ENCODE measurements at places on chromosomes 6 and 20. TPM values are rescaled to one million over a fixed set of nuclear protein-coding genes. Genes with fewer than 3 reads are reported as not detected.
A peak's percentile ranks its signal among the peaks of the same experiment; 100 is the strongest.

DNA sequence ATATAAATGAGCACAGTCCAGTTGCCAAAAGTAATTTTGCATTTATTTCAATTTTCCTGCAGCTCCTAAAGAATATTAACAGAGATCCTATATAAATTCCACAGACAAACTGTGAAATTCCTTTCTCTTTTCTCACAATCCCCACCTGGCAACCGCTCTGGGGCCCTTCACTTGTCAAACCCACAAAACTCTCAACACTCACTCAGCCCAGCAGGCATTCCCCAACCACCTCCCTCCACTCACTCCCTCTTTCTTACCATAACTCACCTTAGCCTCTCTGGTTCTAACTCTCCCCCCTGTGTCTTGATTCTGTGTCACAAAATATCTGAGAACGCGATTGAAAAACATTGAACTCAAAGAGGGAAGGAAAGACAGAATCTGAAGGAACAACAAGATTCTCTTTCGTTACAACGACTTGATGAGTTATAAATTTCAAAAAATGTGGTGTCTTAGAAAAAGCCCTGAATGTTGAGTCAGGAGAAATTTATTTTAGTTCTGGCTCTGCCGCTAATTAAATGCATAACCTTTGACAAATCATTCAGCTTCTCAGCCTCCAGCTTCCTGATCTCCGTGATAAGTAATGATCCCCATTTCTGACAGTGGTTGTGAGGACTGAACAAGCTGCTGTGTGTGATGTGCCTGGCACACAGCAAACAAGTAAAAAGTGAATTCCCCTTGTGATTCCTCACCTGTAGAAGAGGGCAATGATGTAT is 87.9 kb downstream of the UNC5CL start:
- no peak for DNase-seq

GRCh38 chr6:132354517-132355167 is 46.6 kb downstream of the MOXD1 start:
- peak; percentile 28 for DNase-seq

- DNase-seq = peak; percentile 72
Measured at GRCh38 chr20:32470025-32470861, 112.1 kb downstream of the ASXL1 start.

- no peak for DNase-seq
Measured at GRCh38 chr6:93243231-93243778, 176.1 kb downstream of the EPHA7 start.

DNA sequence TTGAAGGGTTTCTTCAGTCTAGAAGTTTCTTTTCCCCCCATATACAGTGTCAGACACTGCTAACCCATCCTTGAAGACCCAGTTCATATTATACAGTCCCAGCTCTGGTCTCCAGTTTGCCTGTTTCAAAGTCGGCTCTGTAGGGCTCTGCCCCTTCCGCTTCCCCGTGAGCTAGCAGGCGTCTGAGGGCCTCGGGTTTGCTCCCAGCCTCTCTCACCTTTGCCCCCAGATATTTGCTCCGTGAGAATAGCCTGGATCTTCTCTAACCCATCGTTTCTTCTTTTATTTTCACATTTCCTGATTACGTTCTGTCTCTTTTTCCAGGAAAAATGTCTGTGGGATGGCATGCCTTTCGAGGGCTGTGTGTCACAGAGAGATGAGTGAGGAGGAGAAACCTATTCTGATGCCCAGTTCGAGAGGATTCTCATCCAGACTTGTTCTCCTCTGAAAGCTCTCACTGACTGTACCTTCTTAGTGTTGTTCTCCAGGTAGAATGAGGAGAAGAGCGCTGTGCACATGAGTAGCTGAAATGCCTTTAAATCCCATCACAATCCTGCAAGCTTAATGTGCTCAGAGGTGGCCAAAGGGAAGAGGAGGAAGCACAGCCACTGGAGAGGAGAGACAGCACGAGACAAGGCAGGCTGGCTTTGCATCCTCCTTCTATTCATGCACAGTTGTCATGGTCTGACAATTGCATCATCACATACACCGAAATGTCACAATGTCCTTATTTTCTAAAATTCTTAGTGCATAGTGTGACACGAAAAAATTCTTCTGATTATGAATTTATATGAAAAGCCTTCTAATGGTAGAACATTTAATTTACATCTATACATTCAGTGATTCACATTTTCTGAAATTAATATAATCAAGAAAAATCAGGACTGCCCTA is 171.1 kb downstream of the FOXA2 start:
- DNase-seq = no peak

The ALDH5A1 gene
- polyA plus RNA-seq = 8.9 TPM

The NKAIN4 gene
- polyA plus RNA-seq = not detected

- DNase-seq = no peak
Measured at GRCh38 chr6:85008296-85009009, 244.1 kb upstream of the TBX18 start.

The NOX3 gene
- not detected for polyA plus RNA-seq

The KIAA0408 gene
- polyA plus RNA-seq = 0.39 TPM

- no peak for DNase-seq
Measured at GRCh38 chr6:100209323-100210136, 215.5 kb upstream of the MCHR2 start.

The EDN1 gene
- polyA plus RNA-seq = 6.9 TPM

GRCh38 chr20:48154040-48154765 is 368.9 kb upstream of the SULF2 start:
- no peak for DNase-seq

DNA sequence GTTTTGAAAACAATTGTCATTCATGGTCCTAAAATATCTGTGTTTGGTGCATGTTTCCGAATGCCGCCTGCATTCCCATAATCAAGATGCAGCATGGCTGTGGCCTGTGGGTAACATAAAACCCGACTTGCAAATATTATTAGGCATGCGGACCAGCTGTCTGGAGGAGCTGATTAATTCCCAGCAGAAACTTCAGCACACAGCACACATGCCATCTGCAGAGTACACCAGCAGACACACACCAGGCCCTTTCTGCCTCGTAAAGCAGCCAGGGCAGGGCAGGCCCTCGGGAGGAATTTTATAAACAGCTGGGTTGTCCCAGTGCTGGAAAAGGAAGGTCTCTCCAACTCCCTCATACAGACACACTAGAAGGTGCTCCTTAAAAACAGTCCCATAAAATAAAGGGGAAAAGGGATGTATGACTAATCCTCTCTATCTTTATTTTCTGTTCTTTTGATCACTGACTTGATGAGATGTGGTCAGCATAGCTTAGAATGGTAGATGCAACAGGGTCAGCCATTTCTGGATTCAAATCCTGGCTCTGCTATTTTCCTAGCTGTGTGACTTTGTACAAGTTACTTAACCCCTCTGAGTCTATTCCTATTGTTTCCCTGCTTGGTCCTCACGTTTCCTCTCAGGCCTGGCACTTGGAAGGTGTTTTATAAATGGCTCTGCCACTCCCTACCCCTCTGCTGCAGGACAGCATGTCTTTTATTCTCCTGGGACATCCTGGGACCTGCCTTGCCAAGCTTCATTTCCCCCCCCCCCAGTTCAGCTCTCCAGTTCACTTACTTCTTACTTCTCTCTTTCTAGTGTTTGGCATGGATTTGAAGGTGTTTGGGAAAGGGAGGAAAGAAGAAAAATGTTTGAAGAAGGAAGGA is 85.9 kb upstream of the TRAF3IP2 start:
- no peak for DNase-seq

- no peak for DNase-seq
Measured at GRCh38 chr20:47405775-47406325, 49.4 kb upstream of the ZMYND8 start.

DNA sequence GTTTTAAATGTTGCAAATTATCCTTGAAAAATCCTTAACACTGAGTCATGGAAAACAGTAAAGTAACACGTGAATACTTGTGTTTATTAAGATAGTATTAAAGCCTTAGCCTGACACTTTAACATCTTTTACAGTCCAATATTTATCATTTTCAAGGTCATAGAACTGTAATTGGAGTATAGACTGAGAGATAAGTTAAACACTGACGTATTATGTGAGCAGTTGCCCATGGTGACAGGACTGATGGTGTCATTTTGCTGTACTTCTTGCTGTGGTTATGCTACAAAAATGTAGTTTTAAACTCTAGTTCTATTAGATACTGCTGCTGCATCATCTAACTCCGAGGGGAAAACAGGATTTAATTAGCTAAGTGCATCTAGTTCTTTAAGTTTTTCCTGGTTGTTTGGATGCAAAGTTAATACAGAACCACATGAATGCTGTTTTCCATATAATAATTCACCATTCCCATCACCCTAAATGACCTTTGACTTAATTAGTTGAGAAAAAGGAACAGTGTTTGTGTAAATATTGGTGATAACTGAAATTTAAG is 37.8 kb downstream of the SLC2A12 start:
- no peak for DNase-seq

DNA sequence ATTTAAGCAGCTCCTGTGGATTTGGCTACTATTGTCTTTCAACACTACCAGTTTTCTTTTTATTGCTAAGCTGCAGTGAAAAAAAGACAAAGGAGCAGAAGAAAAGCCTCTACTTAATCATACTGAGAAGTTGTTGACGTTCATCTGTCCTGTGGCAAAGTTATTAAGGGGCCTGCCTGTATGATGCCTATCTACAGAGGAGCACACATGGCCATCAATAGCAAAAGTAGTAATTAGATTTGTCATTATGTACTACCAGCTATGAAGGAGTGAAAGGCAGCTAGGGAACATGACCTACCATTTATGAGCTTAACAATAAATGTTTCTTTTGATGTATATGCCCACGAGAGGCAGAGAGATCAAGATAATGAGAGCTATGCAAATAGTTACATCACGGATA is 620.9 kb downstream of the PHF3 start:
- DNase-seq = no peak

- no peak for DNase-seq
Measured at GRCh38 chr20:1306316-1307135, 22.4 kb downstream of the SDCBP2 start.

DNA sequence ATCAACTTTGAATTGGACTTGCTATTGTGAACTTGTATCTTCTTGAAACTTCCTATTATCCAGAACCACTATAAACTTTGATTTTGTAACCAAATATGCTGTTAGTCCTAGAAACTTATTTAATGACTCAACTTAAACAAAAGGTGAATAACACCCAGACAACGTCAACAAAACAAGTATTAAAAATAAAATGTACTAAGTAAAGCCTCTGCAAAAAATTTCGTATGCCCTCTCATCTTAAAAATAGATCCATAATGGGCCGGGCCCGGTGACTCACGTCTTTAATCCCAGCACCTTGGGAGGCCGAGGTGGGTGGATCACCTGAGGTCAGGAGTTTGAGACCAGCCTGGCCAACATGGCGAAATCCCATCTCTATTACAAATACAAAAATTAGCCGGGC is 401.7 kb downstream of the ESR1 start:
- no peak for DNase-seq

DNA sequence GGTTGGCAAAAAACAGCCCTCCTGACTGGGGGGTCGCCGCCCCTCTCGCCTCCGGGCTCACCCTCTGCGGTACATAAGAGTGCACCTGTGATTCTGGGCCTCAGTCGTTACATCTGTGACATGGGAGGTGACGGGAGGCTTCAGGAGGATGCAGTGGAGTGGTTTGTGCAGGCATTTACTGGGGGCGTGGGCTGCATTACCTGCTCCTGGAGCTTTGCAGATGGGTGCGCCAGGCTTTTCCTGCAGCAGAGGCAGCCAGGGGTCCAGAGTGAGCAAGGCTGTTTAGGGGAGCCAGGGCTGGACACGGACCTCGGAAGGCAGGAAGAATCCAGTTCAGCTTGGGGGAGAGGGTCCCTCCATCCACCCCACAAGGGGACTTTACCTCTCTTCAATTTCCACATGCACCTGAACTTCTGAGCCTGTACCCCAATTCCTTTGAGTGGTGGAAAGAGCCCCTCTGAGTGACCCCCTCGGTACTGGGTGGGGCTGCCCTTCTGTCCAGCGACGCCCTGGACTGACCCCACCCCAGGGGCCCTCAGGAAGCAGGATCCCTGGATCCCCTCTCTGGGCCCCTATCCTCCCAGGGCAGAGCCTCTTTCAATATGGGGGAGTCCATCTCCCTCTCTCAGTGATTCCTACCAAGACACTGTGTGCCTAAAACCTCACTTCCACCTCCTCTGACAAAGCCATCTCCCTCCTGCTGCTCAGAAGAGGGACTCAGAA is 134.0 kb downstream of the TAF4 start:
- DNase-seq = no peak

The DZANK1 gene
- polyA plus RNA-seq = 0.72 TPM

DNA sequence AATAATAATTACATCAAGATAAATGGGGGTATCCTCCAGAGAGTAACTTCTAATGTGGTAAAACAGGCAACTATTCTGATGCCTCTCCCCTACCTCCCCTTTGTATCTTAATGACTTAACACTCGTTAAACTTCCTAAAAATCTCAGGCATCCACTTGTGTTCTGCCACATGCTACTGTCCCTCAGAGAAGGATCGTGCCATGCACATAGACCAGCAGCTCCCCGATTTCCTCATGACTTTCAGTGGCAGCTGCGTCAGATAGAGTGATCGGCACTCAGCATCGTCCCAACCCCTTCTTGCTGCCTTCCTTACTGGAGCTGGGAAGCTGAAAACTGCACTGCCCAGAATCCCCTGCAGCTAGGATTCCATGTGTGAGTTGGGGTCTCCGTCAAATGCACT is 32.1 kb downstream of the RIPOR2 start:
- no peak for DNase-seq

- no peak for DNase-seq
Measured at GRCh38 chr6:93319304-93319703, 100.1 kb downstream of the EPHA7 start.

The ATP9A gene
- polyA plus RNA-seq = 10.5 TPM

The RSPH4A gene
- 0.12 TPM for polyA plus RNA-seq

DNA sequence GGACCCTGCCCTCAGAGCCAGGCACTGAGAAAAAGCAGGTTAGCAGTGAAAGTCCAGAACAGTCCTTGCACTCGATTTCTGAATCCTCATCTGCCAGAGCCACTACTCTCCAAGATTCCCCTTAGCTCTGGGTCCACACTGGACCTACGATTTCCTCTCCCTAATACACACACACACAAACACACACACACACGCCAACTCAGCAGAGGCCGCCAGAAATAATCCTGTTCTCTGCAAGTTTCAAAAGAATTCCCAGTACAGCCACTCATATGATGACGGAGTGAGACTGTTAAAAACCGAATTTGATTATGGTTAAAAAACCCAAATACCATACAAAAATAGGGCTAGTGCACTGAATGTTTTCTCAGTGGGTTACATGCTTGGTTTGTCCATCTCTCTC is 90.8 kb downstream of the GMPR start:
- no peak for DNase-seq

DNA sequence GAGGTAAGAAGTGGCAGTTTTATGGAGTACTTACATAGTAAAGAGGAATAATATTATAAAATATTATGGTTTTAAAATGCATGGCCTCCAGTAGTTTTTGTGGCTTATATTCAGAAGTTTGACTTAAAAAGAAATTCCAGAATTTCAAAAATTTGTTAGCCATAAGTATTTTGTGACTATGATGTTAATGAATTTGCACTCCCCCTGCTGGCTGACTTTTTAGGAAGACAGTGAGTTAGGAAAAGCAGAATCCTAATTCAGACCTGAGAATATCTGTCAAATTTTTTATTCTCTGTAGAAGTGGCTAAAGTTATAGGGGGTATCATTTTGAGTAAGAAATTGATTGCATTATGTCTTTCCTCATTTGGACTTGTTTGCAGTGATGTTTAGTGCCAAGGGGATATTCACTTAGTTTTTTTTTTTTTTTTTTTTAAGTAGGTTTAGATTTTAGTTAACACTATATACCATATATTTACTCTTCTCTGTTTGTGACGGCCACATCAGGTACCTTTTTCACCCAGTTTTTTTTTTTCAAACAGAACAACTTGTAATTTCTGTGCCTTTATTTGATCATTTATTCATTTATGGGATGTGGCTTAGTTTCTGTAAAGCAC is 40.8 kb downstream of the ZFAND3 start:
- peak; percentile 16 for DNase-seq

- DNase-seq = peak; percentile 73
Measured at GRCh38 chr6:46948699-46949098, 27.0 kb upstream of the ADGRF5 start.
